ENCODE measurements at places on chromosomes 11 and 22.

DNA sequence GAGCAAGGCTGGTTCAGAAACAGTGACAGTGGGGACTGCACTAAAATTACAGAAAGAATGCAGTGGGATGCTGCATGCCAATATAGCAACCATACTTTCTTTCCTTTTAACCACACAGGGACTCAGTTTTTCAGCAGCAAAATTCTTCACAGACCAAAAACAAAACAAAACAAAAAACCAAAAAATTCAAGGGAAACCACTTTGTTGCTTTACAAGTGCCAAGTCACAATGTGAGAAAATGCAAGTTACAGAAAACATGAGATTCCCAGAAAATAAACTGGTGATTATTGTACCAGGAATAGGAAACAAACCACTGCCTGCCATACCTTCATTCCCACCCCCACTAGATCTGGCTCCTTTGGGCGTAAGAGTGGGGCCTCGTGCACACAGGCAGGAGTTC lies 52.6 kb downstream of the TENM4 start:
- DNase-seq = no peak

GRCh38 chr11:64391839-64392238 lies 32.9 kb downstream of the RPS6KA4 start:
- DNase-seq = no peak

DNA sequence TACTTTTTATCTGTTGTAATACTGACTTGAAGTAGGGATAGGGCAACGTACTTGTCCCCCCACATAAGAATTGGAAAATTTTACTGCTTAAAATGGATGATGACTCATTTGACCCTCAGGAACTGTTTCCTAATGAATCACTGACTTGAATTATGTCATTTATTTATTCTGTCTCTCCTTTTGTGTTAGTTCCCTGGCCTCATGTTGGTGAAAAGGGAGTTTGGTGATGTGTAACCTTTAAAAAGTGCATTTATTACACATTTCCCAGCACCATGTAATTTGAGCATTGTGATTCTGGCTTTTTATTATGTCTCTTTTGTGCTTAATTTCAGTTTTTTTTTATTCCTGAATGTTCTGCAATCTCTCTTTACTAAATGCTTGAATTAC lies 20.3 kb upstream of the PGM2L1 start:
- no peak for DNase-seq

GRCh38 chr11:215581-216037 lies 8.1 kb downstream of the RIC8A start:
- no peak for DNase-seq

DNA sequence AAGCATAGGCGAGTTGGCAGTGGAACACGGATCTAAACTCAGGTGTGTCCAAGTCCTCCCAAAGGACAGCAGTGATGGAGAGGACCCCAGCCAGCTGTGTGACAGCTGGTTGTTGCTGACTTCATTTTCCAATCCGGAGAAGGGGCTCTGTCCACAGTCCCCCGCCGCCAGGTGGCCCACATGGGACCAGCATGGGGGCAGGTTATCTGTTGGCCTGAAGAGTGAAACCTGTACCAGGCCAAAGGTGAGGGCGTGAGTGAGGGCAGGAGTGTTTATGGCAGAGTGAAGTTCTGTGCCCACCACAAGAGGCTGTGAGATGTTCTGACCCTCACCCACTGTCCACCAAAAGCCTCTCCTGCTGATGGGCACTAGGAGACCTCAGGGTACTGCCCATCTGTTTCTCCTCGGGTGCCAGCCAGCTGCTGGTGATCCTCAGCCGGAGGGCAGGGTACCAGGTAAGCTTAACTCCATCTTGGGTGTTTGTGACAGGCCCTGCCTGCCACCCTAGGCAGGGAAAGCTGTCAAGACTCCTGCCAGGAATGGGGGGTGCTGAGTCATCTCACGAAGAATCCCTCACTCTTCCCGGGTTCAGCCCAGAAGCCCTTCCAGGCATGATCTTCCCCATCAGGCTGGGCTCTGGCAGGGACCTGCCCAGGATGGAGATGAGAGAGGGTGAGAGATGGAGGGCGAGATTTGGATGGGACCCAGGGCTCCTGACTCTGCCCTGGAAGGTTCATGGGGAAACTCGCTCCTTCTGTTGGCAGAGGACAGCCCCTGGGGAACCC lies 15.5 kb upstream of the TAB1 start:
- no peak for DNase-seq

DNA sequence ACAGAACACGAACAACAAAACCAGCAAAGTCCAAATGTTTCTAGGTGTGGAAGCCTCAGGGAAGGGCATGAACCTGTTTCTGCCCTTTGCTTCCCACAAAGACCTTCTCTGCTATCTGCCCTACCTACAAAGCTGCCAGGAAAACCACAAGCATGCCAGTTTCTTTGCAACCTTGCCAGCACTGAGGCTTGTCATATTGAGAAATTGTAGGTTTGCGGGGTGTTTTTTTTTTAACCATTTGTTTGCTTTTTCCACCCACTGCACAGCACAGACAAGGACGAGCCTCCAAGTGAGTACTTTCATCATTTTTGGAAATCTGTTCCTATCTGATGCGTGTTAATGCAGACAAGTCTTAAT lies 12.8 kb downstream of the PARVG start:
- no peak for DNase-seq

GRCh38 chr11:120169981-120170698 lies 32.2 kb upstream of the TRIM29 start:
- DNase-seq = no peak

DNA sequence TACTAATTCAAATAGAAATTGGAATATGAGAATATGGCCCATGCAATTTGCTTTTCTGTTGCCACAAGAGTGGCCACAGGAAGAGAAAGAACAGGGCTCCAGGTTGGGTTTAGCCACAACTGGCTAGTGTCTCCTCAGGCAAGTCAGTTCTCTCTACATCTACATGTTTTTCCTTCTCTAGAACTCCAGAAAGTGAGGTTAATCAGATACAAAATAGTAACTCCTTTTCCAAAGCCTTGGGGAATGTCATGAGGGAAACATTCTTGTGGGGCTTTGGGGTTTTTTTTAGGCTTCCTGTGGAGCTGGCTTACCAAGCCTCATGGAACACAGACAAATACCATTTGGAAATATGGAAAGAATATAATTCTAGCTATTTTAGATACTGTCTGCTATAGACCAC lies 161.6 kb downstream of the NAV2 start:
- DNase-seq = no peak

DNA sequence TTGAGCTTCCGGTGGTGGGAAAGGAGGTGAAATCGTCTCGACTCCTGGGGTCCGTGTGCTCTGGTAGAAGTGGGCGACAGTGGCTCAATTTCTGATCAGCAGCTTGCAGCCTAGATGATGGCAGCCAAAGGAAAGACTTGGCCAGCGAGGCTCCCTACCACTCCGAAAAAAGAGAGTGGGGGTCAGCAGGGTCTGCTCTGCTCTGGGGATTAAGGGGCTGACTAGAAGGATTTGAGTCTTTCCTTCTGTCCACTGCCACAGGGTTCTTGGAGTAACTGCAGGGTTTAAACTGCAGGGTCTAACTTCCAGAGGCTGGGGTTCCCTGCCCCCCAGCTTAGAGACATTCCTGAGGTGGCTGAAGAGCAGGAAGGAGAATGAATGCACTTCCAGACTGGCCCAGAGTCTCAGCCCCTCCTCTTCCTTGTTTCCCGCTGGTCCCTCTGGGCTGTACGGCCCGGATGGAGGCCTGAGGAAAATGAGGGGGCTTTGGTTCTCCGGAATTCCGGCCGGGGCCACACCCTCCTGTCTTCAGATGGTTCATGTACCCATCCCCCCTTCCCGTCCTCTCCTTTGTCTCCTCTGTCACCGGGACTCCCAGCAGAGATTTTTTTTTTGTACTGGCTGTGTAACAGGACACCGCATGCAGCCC lies 907 bp downstream of the SERPINH1 start:
- no peak for DNase-seq

DNA sequence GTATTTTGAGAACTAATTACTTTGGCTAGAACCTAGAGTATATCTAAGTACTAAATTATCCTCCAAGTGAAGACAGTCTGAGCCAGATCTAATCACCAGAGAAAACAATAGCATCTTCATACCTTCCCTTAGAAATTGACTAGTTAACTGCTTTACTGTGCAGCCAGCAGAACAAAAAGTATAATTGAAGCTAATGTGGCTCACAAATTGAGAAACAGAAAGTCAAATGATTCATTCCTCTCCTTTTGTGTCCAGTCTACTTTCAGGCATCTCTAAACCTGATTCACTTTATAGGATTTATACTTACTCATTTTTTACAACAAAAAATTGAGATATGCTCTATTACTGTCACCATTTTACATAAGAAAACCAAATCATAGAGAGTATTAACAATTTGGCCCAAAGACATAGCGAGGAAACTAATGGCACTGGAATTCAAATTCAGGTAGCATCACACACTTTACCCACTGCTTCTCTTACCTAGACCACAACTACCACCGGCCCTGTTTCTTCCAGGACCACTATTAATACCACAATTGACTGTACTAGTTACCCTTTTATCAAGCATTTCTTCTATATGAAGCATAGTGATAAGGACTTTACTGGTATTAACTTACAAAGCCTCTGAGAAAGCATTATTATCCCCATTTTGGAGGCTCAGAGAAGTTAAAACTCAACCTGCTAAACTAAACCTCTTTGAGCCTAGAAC lies 1402.6 kb upstream of the TENM4 start:
- DNase-seq = no peak

DNA sequence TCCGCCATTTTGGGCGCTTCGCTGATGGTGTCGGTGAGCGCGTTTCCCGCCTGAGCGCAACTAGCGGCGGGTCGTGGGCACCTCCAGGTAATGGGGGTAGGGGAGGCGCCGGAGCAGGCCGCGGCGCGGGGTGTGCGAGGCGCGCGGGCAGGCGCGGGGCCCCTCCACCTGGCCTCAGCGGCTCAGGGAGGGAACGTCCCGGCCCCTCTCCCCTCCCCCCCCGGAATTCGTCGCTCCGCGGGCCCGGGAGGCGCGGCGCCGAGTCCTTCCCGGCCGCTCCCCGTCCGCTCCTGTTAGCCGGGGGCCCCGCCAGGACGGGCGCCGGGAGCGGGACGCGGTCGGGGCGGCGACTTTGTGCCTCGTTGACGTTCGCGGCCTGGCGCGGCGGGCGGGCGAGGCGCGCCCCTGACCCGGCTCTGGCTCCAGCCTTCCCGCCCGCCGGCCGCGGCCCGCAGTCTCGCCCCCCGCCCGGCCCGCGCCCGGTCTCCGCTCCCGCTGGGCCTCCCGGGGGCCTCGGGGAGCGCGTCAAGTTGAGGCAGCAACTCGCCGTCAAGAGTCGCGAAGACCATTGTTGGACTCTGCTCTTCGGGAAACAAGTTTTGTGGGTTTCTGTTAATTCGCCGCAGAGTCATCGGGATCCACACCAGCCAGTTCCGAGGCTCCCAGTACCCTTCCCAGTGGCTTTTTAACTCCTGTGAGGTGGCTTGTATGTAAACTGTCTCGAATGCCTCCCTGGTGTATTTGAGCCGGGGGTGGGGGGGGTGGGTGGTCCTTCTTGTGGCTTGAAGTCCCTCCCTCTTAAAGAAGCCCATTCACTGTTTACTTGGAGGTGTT lies at the start of gene PPP6R3:
Gene PPP6R3 (plus strand): TSS at position 12 of the 834 bp plus-strand sequence. CDS start 76,913 bp downstream, outside the sequence.
- DNase-seq = no peak

DNA sequence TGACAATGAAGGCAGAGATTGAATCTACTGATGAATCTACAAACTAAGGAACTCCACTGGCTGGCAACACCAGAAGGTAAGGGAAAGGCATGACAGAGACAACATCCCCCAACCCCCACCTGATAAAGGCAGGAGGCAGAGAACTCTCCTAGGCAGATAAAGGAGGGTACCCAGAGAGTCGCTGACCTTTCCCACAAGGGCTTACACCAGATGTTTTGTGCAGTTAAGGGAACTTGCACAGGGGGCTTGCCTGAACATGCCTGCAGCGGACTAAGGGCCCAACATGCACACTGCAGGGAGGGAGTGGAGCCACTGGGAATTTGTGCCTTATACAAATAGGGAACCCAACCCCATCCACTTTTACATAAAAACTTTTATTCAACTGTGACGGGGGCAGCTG lies 1996.9 kb upstream of the RAG2 start:
- no peak for DNase-seq

- no peak for DNase-seq
Measured at GRCh38 chr22:44086271-44087088, 62.4 kb downstream of the PARVB start.

DNA sequence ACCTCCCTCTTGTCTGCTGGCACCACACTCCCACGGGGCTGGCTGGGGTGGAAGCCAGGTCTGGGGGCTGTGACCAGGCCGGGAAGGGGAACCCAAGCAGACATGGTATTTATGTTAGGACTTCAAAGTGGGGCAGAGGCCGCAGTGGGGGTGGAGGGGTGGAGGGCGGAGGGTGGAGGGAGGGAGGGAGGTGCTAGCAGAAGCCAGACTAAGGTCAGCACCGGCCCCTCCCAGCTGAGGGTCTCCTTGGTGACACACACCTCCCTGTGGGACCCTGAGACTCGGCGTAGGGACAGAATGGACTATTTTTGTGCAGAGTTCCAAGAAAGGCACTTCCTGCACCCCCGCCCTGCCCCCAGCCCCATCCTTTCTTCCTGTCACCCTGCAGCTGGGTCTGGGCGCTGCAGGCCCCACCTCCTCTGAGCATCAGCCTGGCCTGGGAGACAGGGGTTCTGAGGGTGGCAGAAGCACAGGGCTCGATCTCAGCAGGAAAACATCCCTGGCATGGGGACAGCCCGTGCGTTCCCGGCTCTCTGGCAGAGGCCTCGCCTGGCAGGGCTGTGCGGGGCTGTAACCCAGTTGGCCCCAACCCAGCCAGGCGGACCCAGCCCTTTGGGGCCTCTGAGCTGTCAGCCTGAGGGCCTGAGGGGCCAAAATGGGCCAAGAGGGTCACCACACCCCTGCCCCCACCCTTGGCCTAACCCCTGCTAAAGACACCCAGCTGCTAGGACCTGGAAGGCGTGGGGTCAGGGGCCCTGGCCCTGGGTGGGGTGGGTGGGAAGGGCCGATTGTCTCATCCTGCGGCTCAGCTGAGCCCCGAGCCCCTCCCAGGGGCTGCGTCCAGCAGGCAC lies 9.6 kb upstream of the CD248 start:
- DNase-seq = no peak

DNA sequence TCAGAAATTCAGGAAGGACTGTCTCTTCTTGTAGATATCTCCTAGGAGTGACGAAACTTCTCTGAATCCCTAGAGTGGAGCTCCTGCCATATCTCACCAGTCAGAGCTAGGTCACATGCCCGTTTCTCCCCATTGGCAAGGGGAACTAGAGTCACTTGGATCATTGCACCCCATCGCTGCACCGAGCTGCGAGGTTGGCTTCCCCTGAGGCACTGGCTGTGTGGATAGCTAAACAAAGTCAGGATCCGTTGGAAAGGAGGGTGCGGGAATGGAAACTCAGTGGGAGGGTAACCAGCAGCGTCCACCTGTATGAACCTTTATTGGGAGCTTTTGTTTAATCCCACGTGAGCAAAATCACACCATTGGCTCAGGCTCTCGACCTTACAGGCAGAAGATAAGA lies 283.8 kb downstream of the BRD1 start:
- DNase-seq = no peak

- no peak for DNase-seq
Measured at GRCh38 chr11:19714022-19714386, 1.4 kb downstream of the NAV2 start.
